ENCODE measurements at places on chromosomes 7 and 10.

- DNase-seq = no peak
These were observed 21.2 kb upstream of the NPS start for GRCh38 chr10:127527891-127528290.

DNA sequence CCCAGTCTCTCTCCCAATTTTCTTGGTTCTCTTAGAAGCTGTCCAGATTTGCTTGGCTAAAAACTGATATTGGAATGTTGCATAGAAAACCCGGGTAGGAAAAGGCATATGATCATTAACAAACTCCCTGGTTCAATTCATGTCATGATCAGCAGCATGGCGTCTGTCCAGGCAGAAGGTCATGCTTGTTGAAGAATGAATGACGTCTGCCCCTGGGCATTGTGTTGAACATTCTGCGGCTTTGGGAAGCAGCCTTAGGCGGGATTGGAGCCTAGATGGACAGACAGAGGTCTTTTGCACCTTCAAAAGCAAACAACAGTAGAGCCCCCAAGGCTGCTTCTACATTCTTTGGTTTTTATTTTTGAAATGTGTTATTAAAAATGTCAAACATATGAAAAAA, 7.7 kb upstream of the MINDY3 start:
- no peak for DNase-seq

DNA sequence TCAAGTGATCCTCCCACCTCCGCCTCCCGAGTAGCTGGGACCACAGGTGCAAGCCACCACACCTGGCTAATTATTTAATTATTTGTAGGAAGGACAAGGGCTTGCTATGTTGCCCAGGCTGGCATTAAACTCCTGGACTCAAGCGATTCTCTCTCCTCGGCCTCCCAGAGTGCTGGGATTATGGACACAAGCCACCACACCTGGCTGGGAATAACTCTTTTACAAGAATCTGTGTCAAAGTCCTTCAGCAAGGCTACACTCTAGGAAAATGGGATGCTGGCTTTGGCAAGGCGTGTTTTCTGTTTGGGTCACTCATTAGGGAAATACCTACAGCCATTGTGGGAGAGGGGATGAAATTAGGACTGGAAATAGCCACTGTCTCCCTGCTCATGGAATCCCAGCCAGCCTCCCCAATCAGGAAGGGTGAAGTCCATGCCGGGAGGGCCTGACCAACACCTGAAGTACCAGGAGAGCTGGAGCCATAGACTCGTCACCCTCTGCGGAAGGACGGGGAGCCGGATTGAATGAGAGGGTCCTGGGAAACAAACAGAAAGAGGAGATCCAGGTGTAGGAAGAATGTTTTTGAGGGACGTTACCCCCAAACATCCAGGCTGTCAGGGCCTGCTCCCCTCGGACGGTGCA, 72.2 kb upstream of the MYL10 start:
- no peak for DNase-seq

DNA sequence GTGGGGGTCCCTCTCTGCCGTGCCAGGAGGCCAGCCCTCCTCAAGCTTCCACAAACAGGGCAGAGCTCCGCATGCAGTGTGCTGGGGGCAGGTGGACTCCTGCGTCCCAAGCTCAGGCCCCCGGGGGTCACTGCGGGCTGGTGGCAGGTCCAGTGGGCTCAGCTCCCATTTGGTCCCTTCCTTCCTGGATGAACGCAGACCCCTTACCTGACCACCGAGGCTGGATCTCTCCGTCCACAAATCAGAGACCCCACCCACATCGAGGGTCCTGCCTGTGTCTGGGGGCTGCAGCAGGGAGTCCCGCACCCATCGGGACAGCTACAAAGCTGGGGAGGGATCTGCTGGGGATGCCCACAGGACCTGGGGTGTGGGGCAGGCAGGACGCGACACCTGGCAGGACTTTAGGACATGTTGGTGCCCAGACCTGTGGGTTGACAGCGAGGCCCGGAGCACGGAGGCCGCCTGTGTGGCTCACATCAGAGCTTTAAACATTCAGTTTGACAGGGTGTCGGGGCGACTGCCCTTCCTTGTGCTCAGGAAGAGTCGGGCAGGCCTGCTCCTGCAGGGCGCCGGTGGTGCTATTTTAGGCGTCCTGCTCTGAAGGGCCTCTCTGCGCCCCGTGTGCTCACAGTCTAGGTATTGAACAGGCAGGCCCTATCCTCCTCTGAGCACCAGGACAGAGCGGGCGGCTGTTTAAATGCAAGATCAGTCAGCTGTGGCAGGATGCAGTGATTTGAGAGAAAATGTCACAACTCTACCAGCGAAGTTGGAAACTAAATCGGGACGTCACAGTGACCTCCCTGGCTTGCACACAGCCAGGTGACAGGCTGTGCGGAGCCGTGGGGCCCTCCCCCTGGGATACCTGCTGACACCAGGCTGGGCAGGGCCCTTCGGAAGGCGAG, 15.9 kb upstream of the CFAP46 start:
- DNase-seq = no peak

DNA sequence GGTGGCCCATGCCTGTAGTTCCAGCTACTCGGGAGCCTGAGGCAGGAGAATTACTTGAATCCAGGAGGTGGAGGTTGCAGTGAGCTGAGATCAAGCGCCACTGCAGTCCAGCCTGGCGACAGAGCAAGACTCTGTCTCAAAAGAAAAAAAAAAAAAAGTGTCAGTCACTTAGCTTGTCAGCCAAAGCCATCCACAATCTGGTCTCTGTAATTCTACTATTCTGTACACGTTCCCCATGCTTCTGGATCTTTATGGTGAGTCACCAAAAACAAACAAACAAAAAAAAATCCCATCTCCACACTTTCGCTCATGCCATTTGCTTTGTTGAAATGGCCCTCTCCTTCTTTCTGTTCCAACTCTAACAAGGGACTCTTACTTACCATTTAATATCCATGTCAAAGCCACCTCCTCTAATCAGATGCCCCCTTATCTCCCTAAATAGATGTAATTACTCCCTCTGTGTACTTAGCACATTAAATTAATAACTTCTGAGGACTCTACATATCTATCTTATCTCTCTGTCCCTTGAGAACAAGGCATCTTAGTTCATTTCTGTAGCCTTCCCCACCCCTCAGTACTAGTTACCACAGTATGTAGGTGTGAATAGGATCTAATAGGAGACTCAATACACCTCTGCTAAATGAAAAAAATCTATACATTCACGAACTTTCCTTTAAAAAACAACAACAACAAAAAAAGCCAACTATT, 128.4 kb downstream of the ELMO1 start:
- no peak for DNase-seq

DNA sequence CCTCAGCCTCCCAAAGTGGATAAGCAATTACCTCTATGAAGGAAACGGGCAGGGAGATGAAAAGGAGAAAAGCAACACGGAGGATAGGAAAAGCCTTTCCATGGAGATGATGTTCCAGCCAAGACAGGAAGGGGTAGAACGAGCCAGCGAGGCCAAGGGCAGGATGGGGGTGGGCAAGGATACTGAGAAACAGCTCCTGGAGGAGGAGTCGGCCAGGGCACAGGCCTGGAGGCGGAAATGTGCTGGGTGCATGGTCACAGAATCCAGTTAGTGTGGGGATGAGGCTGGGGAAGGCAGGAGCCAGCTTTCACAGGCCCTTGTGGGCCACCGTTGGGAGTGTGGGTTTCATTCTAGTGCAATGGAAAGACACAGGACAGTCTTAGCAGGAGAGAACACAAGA, 162.6 kb downstream of the JAZF1 start:
- no peak for DNase-seq

- no peak for DNase-seq
These were observed 4.4 kb downstream of the RAB11FIP2 start for GRCh38 chr10:118042336-118042735.

GRCh38 chr10:129869596-129870473, 94.2 kb downstream of the EBF3 start:
- no peak for DNase-seq

DNA sequence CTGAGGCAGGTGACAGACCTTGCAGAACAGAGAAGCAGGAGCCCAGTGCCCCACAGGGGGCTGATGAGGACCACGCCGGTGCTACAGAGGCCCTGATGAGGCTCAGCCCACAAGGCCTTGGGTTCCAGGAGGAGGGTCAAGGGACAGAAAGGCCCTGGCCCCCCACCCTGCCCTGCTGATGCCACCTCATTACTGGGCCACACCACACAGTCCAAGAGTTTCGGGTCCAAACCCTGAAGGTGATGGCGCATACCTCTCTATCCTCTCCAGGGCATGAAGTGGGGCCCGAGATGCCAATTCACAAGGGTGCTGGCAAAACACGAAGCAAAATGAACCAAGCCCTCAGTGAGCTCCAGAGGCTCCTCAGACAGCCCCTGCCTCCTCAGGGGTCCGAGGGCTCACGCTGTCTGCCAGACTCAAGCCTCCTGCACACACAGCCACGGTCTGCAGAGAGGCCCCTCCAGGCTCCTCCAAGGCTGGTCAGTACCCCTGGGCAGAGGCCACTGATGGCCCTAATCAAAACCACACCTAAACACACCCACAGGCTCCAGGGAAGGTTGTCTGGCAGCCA, 32.3 kb downstream of the RASGEF1A start:
- no peak for DNase-seq

DNA sequence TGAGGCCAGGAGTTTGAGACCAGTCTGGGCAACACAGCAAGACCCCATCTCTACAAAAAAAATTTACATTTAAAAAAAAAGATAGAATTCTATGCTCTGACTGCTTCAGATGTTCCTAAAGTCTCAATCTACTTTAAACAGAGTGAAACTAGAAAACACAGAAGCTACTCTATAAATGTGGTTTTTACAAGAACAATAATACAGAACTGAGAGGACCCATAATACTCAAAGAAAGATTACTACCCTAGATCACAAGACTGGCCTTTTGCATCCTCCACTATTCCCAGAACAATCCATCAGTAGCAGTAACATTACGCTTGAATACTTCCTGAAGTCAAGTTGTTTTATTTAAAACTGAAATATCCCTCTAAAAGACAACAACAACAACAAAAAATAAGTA, 119.4 kb downstream of the ZFAND4 start:
- DNase-seq = no peak

GRCh38 chr10:47008769-47009168, 97.5 kb downstream of the PTPN20 start:
- DNase-seq = no peak

GRCh38 chr7:154649015-154649414, 353.9 kb downstream of the PAXIP1 start:
- no peak for DNase-seq

DNA sequence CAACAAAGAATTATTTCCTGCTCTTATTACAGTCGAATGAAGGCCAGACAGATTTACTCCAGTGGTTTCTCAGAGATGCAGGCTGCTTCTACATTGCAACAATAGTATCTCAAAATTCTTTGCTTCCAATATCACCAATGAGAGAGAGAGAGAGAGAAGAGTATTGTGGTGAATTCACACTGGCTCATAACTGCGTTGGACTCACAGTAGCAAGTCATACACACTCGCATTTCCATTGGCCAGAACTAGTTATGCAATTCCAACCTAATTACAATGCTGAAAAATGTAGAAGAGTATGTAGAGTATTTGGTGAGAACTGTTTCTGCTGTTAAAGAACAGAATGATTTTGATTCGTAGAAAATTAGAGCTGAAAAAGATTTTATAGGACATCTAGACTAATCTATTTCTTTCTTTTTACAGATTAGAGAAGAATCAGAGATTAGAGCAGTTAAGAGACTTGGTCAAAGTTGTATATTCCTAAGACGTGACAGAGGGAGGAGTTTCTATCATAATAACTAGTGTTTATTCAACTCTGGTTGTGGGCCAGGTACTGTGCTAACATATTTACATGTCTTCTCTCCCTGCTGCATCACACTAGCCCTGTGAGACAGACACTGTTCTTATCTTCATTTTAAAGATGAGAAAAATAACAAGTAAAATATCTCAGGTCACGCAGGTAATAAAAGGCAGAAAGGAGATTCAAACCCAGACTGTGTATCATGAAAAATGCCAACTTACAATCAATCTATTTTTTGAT, 34.6 kb upstream of the PDK4 start:
- DNase-seq = no peak

DNA sequence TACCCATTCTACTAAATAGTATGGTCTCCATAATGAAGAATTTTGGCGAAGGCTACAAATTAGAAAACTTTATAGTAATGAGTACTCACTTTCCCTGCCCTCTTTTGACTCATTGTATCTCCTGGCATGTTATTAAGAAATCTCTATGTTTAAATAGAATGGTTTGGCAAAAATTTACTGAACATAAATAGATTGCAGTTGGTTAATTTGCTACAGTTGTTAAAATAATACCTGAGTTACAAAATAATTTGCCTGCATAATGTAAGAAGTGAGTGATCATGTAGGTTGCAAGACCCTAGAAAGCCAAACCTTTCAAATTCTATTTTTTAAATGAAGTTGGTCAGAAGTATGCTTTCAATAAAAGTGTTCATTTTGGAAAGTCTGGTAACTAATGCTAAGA, 176.8 kb upstream of the AHR start:
- no peak for DNase-seq

DNA sequence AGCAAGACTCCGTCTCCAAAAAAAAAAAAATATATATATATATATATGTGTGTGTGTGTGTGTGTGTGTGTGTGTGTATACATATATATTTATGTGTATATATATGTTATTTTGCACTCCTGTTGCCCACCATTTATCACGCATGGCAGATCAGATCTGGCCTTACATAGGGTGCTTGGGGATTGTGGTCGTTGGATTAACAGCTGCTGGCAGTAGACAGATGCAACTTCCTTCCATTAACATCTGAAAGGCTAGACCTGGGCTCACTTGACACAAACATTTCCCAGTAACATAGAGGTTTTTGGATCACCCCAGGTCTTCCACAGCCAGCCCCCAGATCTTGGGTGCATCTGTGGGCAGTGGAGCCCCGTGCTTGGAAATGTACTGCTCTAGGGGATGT, 40.8 kb upstream of the DLD start:
- no peak for DNase-seq

- DNase-seq = no peak
These were observed 4.6 kb downstream of the GPR15LG start for GRCh38 chr10:84178160-84178609.

- no peak for DNase-seq
These were observed 45.4 kb upstream of the GRM3 start for GRCh38 chr7:86598311-86598710.

- no peak for DNase-seq
These were observed 5.5 kb downstream of the GSTO1 start for GRCh38 chr10:104259999-104260774.
